NCI-H2227 treated with DMSO at 0.1 percent for 48 hours (cell line): ENCODE measurements at places on chromosomes 12 and 14.

- DNase-seq = no peak
These were observed 8.6 kb upstream of the USP15 start for GRCh38 chr12:62251609-62251958.

DNA sequence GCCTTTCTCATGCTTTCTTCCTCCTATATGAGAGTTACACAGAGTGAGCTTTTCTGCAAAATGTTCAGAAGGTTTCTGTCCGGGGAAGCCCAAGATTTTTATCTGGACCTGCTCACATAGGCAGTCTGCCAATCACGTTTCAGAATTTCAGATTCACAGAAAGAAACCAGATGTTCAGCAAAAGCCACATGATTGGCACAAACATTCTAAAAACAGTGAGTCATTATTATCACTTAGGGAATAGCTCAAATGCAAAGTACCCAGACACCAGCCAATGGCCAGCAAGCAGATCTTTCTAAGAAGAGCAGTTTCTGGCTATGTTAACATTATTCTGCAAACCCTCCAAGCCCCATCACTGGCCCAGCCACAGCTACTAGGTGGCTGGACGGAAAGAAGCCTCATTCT lies 1558.5 kb upstream of the TMEM132C start:
- DNase-seq = no peak

- no peak for DNase-seq
These were observed 14.0 kb downstream of the PGAM5 start for GRCh38 chr12:132724506-132725241.

GRCh38 chr14:23936084-23936829 lies 17.3 kb upstream of the DHRS4 start:
- no peak for DNase-seq

DNA sequence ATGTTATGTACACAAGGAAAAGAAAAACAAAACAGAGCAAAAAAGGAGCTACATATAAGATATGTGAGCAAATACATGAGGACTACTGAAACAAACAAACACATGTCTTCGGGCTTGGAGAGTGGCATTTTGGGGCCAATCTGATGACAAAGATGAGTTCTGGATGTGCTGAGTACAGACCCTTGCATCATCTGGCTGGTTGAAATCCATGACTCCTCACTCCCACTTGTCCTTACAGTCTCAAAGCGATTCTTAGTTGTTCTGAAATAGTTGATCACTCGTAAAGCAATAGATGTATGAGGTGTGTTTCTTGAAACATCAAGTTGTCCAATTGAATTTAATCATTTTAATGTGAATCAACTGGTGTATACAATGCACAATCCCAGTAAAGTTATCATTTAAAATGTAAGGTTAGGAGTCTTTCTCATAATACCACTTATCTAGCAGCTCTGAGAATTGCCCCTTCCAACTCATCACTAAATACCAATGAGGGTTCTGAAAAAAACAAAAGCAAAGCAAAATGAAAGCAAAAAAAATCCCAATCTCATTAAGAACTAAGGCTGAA lies 136.9 kb downstream of the ITPR2 start:
- DNase-seq = no peak

GRCh38 chr12:16531621-16532020 lies 74.3 kb downstream of the LMO3 start:
- DNase-seq = peak; percentile 34

GRCh38 chr12:77070800-77071449 lies 5.6 kb upstream of the E2F7 start:
- no peak for DNase-seq

DNA sequence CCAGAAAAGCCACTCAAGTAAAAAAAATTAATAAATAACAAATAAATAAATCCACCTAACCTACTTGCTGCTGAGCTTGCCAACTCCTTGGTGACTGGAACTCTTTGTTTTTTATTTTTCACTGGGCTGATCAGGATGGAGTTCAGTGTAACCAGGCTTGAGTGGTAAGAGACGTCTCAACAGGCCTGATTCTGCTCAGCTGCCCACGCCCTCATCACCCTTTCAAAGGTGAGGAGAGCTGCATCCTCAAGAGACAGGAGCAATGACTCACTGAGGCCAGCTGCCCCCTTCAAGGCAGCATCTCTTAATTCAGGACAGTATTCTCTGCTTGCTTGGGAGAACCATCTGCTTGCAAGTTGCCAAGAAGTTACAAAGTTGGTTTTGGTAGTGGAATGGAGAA lies 111.9 kb upstream of the CPM start:
- no peak for DNase-seq

DNA sequence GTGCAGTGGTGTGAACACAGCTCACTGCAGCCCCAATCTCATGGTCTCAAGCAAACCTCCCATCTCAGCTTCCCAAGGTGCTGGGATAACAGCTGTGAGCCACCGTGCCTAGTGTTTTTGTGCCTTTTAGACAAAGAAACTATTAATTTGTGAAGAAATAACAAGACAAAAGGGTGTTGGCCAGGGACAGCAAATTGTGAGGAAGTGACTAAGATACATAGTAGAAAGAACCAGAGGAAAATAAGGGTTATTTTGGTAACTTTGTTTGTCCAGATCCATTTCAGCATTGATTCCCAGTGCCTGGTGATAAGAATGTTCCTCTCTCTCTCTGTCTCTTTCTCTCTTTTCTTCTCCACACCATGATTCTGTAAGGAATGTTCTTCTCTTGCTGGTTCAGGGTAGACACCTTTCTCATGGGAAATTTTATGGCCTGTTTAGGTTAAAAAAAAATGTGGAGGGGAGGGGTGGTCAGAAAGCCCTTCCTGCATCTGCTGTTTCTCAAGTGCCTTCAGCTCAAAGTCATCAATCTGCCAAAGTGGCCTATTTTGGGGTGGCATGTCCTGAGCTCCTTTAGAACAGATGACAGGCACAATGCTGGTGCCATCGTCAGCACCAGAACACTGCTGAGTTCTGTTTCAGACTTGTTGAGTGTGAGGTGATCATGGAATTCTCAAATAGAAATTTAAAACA lies 184.4 kb upstream of the EEA1 start:
- DNase-seq = no peak

GRCh38 chr14:38578278-38578681 lies 322.4 kb upstream of the CLEC14A start:
- no peak for DNase-seq
